Karpas-422 (cell line): ENCODE measurements at places on chromosomes 11 and 22. TPM values are rescaled to one million over a fixed set of nuclear protein-coding genes. Genes with fewer than 3 reads are reported as not detected.

DNA sequence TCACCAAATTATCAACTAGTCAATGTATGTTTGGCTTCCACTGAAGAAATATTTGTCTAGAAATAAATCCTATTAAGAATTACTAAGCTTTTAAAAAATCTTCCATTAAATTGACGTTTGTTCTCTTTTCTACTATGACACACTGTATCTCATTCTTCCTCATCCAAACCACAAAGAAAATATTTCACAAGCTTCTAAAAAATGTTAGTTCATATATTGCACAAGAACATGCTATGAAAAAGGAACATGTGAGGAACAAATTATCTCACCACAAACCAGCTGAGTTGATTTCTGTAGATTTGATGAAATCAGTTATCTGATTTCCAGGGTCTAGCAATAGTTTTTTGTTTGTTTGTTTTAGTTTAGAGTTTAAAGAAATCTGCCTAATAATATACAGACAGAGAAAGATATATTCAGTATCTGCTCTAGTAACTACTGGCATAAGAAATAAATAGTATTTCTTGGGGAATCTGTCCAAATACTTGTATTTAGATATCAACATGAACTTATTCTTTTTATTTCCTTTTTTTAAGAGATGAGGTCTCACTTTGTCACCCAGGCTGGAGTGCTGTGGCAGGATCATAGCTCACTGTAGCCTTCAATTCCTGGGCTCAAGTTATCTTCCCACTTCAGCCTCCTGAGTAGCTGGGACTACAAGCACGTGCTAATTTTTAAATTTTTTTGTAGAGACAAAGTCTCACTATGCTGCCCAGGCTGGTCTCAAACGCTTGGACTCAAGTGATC is 161.7 kb downstream of the ATG16L2 start:
- DNase-seq, result no peak

The CFAP300 gene
- not detected in 2 replicates for total RNA-seq

DNA sequence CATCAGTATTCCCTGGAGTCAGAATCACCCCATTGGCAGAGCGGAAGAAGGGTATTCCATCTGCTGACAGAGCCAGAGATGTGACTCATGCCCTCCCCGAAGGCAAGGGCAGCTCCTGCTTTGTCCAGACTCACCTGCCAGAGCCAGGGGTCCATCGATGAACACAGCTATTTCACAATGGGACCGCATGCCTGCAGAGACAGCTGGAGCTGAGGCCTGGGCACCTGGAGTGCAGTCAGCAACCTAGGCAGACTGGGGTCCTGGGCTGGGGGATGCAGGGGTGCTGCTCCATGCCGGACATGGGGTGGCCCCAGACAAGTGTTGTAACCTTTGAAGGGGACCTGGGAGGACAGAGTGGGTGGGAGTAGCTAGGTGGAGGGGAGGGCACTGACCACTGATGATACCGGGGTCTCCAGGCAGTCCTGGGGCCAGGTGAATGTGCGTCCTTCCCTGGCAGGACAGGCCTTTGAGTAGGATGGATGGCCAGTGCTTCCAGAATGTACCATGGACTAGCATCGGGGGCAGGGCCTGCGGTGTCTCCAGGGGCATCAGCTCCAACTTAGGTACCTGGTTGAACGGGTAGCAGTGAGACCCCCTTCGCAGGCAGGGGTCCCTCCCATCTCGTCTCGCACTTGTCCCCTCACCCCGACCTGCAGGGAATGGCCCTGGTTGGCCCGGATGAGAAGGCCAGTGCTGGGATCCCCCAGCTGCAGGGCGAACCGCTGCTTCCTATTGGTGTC is 1.7 kb downstream of the TRPT1 start:
- no peak for DNase-seq

The MYRF gene
- 0.32 TPM in 1 of 2 replicates, not detected in the other for total RNA-seq

The SAA2 gene
- not detected in 2 replicates for total RNA-seq
